ENCODE measurements at places on chromosomes 5 and 9.

- no peak for DNase-seq
These were observed 16.2 kb downstream of the RALGDS start for GRCh38 chr9:133104718-133105460.

GRCh38 chr5:14357441-14357840 is 214.3 kb downstream of the TRIO start:
- no peak for DNase-seq

DNA sequence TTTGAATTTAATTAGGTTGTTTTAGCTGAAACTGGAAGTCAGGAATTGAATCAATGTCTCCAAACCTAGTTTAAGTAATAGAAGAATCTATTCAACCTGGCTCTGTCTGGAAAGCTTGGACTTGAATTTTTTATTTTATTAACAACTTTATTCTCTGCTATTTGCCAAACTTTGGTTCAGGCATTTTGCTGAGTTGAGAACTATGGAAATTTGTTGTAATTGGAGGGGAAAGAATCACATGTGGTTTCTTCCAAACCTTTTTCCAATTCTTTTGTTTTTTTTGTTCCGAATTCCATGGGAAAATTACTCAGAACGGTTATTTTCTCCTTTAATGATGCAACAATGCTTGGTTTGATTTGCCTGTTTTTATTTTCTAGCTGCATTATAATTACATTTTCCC is 98.2 kb upstream of the RPS23 start:
- no peak for DNase-seq

GRCh38 chr9:137975936-137976565 is 98.5 kb downstream of the CACNA1B start:
- DNase-seq, result no peak

GRCh38 chr5:28344836-28345433 is 1306.5 kb upstream of the CDH9 start:
- no peak for DNase-seq

DNA sequence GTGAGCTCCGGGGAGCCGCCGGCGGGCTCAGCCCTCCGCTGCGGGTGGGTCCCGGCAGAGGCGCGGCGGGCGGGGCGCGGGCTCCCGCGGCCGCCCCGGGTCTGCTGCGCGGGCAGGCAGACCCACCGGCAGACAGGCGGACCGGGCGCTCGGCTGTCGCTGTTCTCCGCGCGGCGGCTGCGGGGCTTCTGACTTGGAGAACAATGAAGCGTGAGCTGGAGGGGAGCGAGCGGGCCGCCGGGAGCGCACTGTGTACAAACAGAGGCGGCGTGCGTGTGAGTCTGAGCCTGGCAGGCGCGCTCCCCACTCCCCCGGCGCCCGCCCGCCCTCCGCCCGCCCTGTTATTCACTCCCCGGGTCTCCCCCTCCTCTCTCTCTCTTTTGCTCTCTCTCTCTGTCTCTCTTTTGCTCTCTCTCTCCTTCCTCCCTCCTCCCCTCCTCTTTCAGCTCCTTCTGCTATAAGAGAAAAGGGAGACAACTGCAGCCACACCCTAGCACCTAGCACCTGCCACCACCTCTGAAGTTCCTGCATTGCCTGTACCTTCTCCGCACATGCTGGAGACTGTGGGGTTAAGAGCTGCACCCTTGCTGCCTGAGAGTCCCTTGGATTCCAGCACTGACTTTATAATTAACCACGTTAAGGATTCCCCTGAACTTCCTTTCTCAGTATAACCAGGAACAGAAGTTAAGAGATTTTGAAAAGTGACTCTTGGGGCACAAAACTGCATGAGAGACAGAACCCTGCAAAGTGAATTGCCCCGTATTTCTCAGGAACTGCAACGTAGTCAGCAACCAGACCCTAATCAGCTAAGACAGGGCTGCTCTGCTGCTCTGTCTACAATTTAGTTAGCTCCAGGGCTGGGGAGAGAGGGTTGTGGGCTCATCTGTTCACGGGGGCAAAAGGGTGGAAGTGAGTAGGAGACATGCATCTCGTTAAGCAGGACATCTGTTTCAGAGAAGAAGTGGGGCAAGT is at the start of gene EDIL3:
Gene EDIL3, minus strand, starts transcription at position 277 of the 972 bp plus-strand sequence. CDS start 506 bp downstream, outside the sequence.
- DNase-seq, result no peak

- DNase-seq, result no peak
These were observed 72.6 kb downstream of the ENTREP1 start for GRCh38 chr9:69397384-69398214.

GRCh38 chr5:16455668-16456067 is 9.9 kb downstream of the ZNF622 start:
- DNase-seq, result no peak

DNA sequence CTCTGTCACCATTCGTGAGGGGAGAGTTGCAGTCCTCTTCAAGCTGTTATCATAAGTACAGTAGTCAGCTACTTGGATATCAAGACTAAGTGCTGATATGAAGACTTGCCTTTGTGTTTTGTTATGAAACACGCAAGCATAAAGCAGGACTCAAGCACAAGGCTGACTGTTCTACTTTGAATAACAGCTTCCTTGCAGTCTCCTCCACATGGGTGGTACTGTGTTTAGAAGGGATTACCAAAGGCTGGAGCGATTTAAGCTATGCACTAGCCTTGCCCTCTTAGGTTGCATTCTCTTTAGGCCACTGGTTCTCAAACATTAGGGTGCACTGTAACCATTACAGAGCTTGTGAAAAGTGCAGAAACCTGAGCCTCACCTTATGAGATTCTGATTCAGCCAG is 41.4 kb downstream of the SLC25A51 start:
- no peak for DNase-seq

GRCh38 chr9:6598249-6598725 is 47.2 kb downstream of the GLDC start:
- no peak for DNase-seq

DNA sequence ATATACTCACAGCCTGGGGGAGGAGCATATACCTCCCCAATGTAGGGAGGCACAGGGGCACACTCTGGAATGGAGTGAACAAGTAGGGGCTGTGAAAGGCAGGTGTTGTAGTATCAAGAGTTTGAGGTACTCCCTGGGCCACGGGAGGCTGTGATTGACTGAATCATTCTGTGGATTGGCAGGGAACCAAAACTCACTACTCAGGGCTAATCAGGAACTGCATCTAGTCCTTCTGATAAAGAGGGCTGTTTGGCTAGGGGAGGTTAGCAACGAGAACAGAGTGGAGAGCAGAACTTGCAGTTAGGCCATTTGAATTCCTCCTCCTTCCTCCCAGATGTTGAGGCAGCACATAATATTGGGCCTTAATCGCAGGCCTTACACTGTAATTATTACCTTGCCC is 369.2 kb upstream of the MPDZ start:
- no peak for DNase-seq

DNA sequence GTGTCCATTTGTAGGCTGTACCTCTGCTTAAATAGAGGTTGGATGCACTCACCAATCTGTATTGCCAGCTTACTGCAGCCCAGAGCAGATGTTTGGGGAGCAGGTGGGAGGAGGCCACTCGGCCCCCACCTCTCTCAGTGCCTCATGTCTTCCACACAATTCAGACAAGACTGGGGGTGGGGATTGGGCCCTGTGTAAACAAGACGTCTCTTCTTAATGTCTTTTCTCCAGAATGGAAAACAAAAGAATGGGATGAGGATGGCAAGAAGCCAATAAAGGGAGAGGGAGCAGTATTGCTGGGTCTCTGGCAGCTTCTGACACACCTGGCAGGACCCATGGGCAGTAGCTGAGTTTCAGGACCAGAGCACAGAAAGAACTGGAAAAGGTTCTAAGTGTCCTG is 64.9 kb downstream of the SIL1 start:
- no peak for DNase-seq

- no peak for DNase-seq
These were observed 298.6 kb downstream of the PARP8 start for GRCh38 chr5:50964746-50965653.

DNA sequence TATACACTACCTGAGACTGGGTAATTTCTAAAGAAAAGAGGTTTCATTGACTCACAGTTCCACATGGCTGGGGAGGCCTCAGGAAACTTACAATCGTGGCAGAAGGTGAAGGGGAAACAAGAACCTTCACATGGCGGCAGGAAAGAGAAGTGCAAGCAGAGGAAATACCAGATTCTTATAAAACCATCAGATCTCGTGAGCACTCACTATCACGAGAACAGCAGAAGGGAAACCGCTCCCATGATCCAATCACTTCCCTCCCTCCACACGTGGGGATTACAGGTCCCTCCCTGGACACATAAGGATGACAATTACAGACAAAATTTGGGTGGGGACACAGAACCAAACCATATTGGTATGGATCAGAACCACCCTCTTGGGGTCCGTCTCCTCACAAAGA is 44.2 kb upstream of the SPIN1 start:
- DNase-seq, result no peak

DNA sequence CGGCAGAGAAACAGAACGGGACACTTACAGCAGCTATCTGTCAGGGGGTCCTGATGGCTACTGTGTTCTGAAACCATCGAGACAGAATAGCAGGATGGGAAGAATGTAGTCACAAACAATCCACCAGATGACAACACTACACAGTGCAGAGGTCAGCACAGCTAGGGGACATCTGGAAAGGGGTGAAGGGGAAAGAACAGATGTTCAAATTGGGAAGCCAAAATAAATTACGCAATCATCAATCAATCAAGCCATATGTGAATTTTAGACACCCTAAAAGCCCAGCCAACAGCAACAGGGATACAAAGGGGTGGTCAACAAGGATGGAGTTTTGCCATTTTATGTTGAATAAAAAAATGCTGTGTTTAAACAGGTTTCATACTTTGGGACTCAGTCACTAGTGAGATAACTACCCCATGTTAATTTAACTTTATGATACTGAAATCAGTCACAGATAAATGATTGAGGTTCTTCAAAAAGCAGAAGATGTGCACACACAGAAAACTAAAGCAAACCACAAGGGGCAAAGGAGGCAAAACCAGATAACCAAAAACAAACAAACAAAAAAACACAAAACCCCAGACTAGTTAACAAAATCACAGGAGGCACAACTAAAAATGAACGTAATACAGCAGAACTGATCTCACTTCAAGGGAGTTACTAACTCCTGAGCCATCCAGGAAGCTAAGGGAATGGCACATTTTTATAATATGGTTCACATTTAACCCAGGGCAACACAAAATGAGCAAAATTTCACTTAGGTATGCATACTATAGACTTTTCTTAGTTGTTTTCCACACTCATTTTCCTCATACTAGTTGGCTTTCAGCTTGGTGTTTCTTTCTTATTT is 65.9 kb downstream of the HABP4 start:
- no peak for DNase-seq

- no peak for DNase-seq
These were observed 34.3 kb downstream of the NFIB start for GRCh38 chr9:14279671-14280070.

DNA sequence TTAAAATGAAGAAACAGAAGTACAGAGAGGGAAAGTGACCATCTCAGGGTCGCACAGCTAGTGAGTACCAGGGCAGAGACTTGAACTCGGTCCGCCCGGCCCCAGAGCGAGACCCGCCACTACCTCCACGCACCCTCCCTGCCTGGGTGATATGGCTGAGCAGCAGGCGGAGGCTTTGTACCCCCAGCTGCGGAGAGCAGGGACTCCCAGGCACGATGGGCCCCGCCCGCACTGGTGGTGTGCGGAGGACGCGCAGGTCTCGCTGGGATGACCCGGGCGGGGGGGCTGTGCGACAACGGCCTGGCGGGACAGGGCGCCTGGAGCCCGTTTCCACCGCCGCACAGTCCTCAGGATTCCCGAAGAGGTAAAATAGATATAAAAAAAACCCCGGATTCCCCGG is 64.7 kb upstream of the LARP1 start:
- DNase-seq, result no peak
